ENCODE measurements at places on chromosomes 3 and 15.

- no peak for DNase-seq
Observed at GRCh38 chr3:55585856-55586255, 98.8 kb upstream of the WNT5A start.

DNA sequence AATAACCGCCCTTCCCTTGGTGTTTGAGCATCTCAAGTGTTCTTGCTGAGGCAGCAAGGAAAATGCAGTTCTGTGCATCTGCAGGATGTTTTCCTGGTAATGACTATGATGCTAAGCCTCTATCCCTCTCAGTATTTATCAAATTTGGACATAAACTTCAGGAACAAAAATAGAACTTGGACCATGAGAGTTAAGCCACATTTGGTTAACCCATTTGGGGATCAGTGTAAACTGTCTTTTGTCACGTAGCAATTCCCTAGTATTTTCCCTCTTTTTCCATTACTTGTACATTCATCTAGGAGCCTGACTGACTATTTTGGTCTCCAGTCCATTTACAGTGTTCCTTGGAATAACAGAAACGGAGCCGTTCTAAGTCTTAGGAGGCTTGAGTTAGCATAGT, 250.8 kb downstream of the RBMS3 start:
- DNase-seq: no peak

DNA sequence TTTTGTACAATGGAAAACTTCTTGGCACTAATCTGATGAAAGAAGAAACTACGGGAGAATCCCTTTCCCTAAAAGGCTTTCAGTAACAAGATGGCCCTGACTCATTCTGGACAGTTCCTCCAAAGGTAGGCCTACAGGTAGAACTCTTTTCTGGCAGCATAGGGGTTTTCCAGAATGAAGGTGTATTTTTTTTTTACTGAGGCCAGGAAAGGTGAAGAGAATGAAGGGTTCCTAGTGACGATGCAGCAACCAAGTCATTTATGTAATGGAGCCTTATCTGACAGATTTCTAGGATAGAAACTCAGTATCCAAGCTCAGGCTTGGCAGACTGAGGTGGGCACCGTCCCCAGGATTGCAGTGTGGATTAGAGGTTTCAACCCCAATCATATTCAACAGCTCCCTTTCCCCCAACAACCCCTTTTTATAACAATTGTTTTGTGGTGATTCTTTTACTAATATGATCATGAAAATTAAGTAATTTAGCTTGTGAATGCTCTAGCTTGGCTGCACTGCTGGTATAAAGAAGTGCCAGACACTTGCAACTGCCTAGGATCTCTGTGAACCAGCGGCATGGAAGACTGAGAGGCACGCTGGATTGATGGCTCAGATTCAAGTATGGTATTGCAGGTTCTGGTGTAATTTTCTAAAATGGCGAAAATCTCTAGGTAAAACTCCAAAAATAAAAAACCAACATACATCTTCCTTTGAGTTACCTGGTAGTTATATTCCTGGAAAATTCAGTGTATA, 8.7 kb upstream of the TRIM69 start:
- no peak for DNase-seq

- DNase-seq: no peak
Observed at GRCh38 chr3:100836661-100837060, 127.4 kb downstream of the TFG start.

- no peak for DNase-seq
Observed at GRCh38 chr3:64349551-64349950, 124.3 kb upstream of the PRICKLE2 start.

DNA sequence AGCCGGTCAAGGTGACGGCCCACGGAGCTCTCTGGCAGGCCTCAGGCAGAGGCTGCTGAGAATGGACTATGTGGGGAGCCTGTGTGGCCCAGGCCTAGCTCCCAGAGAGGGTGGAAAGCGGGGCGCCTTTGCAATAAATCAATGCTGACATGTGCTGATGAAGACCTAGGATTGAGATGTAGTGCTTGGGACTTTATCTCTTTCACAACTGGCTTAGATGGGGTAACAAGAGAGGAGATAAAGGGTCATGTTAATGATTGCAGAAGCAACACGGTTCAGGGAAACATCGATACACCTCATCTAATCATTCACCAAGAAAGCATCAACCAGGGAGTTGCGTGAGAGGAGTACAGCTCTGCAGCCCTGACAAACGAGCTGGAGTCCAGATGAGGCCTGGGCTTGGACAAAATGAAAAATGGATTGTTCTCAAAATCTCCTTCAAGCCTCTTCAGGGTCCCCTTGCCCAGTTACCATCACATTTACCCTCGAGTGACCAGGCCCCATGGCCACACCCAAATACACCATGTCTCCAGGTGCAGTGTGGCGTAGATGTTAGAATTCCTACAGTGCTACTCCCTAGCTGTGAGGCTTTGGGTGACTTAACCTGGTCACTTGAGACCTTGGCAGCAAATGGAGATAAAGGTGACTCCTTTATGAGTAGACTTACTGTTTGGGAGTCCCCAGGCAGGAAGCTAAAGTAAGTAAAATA, 146.4 kb upstream of the LIPC start:
- DNase-seq: no peak

DNA sequence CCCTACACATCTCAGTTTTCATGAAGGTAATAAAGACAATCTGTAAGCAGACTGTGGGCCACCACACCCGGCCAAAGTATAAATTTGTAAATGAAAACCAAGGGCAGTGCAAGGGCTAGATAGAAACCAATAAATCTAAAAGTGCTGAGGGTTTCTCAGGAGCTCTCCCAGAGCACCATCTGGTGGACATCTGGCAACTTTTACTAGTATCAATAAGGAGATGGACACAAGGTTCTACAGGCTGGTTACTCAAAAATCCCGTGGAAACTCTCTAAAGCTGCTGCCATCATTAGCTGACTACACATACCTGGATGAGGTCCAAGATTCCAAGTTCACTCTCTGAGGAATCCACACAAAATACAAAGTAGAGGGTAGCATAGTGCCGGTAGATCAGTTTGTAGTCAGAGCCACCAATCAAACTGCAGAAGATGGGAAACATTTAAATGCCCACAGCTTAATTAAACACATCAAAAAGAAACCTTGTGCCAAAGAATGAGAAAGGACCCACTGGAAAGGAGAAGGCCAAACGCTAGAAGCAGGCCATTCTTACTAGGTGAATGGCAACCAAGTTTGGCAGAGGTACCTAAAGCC, 5.5 kb downstream of the AP3S2 start:
- no peak for DNase-seq

- DNase-seq: no peak
Observed at GRCh38 chr3:3296979-3297381, 117.5 kb upstream of the CRBN start.

GRCh38 chr3:172112078-172112733, 72.8 kb downstream of the FNDC3B start:
- no peak for DNase-seq

DNA sequence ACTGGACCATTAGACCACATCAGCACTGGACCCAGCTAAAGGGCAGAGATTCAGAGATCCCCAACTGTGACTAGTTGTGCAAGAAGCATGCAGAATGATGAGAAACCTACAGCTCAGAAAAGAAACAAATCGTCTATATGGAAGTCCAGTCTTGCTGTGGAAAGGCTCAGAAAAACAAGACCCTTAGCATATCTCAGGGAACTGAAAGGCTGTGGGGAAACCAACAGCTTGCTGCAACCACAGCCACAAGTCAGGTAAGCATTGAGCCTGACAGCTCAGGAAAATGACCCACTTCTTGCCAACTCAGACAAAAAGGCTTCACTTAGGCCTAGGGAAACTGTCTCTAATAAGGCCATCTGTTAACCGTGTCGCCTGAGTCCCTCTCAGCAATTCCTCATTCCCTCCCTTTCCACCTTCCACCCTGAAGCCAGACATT, 145.6 kb downstream of the LSAMP start:
- DNase-seq: no peak

GRCh38 chr3:122797291-122797690, 2.4 kb downstream of the SLC49A4 start:
- DNase-seq: no peak

- no peak for DNase-seq
Observed at GRCh38 chr3:14592390-14592789, 52.2 kb upstream of the GRIP2 start.

DNA sequence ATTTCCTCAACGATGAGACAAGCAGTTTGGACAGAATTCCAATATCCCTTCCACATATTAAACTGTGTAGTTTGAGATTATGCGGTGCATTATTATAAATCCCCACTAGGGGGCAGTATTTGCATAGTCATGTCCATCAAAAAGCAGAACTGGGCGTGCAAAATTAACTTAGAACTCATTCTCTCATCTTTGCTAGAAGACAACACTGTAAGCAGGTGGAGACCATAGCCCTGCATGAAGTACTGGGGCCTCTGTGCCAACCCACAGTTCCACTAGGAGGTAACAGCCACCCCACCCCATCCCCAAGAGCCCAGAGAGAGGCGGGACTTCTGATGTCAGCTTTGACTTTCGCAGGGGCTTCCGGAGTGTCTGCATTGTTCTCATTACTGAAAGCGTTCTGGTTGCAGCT, 106.6 kb upstream of the TMC3 start:
- no peak for DNase-seq

- DNase-seq: no peak
Observed at GRCh38 chr3:10523561-10523960, 18.2 kb upstream of the ATP2B2 start.

- DNase-seq: no peak
Observed at GRCh38 chr15:29936353-29937049, 114.2 kb upstream of the TJP1 start.

DNA sequence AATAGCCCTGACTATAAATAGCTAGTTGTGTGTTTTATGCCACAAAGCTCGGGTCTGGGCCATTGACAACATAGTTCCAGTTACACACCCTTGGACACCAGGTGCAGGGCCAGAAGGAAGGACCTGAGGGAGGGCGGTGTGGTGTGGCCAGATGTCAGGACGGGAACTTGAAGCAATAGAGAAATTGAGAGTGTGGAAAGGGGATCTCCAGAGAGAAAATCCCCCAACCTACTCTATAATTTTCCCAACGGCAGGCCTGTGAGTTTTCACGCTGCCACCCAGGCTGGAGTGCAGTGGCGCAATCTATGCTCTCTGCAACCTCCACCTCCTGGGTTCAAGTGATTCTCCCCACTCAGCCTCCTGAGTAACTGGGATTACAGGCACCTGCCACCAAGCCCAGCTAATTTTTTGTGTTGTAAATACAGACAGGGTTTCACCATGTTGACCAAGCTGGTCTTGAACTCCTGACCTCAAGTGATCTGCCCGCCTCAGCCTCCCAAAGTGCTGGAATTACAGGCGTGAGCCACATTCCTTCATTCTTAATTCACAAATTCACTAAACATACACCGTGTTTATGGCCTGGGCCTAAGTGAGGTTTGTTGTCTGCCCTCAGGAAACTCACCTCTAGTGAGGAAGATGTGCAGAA, 70.8 kb upstream of the KLF13 start:
- no peak for DNase-seq

- DNase-seq: no peak
Observed at GRCh38 chr3:5197470-5198312, 10.2 kb downstream of the EDEM1 start.

DNA sequence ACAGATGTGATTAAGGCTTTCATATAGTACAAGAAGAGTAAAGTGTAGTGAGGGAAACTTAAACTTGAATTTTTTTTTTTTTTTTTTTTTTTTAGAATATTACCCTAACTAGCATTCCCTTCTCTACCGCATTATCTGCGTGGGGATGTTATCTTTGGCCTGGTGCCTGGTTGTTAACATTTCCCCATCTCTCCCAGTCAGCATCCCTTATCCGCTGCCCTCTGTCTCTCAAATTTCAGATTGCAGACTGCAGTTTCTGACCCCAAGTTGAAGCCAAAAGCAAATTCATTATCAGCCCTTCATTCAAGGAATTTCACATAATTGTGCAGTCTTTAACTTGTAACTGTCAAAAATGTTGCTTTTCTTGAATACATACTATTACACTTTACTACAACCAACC, 353.0 kb downstream of the PLOD2 start:
- DNase-seq: no peak

DNA sequence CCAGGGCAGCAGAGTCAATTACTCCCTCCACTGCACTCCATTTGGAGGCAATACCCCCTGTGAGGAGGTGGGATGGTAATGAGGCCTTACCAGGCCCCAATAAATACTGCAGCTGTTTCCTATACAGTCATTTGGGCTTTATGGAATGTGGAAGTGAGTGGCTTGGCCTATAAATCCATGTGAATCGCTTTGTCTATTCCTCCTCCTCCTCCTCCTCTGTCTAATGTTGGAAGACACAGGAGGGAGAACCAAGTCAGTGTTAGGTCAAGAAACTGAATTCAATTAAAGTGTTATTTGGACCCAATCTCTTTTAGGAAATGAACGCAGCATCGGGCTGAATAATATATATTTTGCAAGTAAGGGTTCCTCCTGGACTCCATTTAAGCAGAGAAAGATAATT, 17.3 kb upstream of the SRGAP3 start:
- DNase-seq: no peak

DNA sequence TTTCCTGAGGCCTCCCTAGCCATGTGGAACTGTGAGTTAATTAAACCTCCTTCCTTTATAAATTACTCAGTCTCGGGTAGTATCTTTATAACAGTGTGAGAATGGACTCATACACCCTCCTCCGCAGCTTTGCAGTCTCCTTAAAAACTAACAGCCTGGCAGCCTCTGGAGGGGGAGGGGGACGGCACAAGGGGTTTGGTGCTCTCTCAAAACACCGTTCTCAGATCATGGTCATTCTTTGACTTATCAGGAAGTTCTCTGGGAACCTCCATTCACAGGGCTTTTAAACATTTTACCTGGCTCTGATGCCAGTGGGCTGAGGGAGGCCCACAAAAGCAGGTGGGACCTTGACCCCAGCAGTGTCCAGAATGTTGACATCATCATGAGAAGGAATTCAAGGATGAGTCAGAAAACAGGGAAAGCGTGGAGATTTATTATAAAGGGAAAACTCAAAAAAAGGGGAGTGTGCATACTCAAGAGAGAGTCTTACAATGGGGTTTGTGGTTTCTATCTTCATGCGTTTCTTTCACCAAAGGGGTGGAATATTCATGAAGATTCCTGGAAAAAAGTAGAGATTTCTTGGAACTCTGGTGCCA, 43.9 kb downstream of the ONECUT1 start:
- DNase-seq: no peak

- no peak for DNase-seq
Observed at GRCh38 chr15:27095886-27096624, 125.1 kb downstream of the GABRG3 start.

DNA sequence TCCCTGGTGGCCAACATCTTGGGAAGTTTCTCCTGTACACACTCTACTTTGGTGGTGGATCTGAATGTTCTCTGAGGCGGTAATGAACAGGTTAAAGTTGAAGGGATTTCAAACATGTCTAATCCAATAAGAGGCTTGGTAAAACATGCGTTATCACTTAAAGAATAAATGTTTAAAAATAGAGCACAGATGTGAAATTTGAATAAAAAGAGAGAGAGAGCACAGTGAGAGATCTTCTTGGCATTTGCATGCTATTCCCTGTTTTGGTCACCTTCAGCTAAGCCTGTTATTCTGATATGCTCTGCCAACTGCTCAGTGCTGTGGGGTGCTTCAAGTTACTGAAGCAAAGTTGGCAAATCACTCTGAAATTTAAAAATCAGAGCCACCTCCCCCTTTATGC, 237.7 kb upstream of the WNT5A start:
- DNase-seq: no peak

All from right atrium auricular region (tissue), 2 donors.